Activated CD8-positive, alpha-beta T cell treated with anti-CD3 and anti-CD28 coated beads, Interleukin-2, amount 10 ng/mL, durations not matched to agents 7 days and 5 days (primary cell): ENCODE measurements at places on chromosomes 12 and 14.

DNA sequence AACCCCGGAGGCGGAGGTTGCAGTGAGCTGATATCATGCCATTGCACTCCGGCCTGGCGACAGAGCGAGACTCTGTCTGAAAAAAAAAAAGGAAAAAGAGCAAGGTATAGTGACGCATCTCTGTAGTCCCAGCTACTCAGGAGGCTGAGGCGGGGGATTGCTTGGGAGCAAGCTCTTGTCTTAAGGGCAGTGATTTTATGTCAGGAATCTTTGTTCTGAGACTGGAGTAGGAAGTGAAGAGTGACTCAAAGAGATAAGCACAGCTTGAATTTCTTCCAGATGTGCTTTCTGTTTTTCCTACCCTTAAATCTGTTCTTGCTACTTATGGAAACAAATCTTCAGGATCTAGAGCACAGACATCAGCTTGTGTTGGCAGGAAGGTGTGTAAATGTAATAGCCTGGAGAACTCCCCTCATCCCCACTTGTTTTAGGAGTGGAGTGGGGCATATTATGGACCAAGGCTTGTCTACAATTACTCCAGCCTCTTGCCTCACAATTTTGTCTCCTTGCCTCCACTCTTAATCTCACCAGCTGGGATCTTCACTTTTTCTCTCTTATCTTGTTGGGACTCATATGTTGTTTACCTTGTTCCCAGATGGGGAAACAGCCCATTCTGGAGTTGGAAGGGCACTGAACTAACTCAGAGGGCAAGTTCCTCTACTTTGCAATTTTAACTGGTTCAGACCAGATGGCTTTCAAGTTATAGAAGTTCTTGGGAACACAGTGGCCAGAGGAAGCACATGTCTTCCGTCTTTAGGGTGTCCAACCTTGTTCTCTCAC, 7.5 kb downstream of the TMED2 start:
- DNase-seq: no peak

DNA sequence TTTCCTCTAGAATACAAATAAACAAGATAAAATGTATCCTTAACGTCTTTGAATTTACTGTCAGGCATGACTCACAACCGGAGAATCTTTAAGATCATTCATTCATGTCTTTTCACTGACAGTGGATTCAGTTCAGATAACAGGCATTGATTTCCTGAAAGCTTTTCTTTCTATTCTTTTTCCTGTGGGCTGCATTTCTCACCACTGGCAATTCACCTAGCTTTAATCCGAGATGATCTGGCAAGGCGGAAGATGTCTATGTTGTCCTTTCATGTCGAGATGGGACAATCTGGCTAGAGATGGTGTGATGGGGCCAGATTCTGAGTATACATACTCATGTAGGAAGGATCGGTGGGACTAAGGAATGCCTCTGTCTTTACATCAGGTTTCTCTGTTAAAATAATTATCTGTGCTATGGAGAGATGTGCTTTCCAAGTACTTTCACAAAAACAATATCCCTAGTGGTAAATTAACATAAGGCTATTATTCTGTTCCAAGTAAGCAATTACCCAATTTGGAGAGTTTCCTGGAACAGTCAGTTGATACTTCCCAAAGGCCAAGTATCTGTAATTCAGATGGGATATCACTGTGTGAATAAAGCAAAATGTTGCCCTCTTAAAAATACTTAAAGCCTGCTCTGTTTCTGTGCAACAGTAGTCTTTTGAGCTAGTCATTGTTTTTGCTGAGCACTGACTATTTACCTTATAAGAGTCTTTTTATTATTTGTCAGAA, 17.8 kb downstream of the ACSS3 start:
- no peak for DNase-seq

GRCh38 chr12:111304642-111305071, 64.2 kb downstream of the PHETA1 start:
- DNase-seq: peak; percentile 42

DNA sequence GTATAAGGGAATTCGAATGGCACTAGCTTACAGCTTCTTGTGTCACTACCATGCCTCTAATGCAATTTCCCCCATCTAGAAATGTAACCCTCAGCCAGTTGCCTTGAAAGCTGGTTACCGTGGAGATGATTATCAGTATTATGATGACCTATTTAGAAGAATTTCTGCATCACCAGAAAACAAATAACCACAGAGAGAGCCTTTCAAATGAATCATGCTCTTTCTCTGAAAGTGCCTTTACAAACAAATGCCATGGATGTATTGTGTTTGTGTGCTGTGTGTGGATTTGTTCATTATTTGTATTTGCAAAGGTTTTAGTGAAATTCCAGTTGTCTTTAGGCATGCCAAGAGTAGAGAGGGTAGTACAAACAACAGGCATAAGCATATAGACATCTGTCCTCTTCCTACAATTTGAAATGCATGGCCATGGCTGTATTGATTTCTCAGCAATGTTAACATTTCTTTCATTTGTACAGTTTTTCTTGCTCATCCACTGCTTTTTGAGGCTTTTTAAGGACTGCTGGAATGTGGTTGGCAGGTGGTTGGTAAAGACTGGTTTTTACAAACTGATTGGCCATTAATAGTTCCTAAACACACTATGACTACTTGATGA, 266.5 kb downstream of the PAWR start:
- DNase-seq: no peak

GRCh38 chr12:24530689-24531088, 418.2 kb downstream of the BCAT1 start:
- DNase-seq: no peak

- DNase-seq: no peak
Observed at GRCh38 chr12:52602552-52602951, 1.3 kb upstream of the KRT72 start.

DNA sequence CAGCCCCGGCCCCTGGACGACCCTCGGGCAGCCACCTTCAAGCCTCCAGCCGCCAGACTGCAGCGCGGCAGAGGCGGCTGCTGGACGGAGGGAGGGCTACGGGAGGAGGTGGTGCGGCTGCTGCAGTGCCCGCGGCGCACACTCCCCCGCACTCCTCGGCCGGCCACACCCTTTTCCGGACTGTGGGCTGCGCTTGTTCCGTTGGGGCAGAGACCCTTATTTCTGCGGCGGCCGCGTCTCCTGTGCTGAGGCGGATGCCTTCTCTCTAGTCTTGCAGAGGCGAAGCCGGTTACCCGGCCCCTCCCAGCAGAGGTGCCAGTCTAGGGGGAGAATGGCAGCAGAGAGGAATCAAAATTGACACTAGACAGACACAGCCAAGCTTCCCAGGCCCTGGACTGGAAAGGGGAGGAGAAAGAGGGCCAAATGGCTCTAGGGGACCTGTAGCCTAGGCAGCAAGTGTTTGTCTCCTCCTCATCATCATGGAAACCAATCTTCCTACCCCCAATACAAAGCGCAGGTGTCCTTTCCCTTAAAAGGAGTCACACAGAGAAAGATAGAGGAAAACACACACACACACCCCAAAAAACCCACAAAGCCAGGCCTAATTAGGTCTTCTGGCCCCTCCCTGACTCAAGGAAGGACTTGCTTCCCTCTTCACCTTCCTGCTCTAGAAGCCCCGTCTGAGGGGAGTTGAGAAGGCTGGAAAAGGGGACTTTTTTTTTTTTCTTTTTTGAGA, 1.3 kb downstream of the ESYT1 start:
- peak; percentile 91 for DNase-seq

DNA sequence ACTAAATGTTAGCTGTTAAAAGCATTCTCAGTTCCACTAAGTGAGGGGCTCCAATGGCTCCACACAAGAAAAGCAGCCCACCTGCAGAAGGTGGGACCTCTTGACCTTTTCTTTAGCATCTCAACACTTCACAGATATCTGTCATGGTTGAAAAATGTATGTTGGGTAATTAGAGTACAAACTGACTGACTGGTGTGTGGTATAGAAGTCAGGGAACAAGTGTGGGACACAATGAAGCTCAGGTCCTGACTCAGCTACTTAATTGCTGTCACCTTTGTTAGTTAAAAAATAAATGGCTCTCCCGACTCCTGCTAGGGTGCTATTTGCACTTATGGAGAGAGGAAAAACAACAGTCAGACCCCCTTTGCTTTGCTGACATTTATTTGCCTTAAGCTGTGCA, 299.0 kb downstream of the TTC6 start:
- no peak for DNase-seq

- DNase-seq: no peak
Observed at GRCh38 chr14:37655418-37655817, 60.0 kb downstream of the TTC6 start.

GRCh38 chr12:98998697-98999299, 353.7 kb downstream of the APAF1 start:
- no peak for DNase-seq

- no peak for DNase-seq
Observed at GRCh38 chr14:73394317-73394716, 64.0 kb downstream of the NUMB start.

GRCh38 chr12:59088673-59089072, 168.4 kb upstream of the LRIG3 start:
- DNase-seq: no peak

DNA sequence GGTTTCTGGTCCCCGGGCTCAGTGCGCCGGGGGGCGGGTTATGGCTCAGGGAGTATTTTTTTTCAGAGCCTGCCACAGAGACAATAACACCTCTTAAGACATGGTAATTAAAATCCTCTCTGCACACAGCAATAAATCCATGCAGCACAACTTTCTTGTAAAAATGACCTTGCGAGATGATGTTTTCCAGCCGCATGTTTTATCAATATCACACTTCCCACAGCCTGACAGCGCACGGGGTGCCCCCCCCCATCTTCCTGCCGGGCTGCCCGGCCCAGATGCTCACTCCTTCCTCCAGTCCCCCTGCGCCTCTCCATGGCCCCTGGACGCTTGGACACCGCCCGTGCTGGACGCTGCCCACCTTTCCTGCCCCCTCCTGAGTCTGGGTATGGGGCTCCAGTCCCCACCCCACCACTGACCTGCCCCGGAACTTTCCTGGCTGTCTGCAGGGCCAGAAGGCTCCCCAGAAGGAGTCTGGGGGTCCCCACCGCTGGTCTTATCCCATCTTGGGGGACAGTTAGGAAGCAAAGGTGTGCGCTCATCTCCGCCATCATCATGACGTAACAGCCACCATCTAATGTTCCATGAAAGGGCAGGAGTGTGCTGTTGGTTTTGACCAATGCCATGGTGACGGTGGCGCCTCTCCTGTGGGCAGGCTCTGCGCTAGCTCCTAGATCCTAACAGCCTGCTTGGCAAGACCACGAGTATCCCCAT, 182.9 kb downstream of the KIF26A start:
- no peak for DNase-seq

- DNase-seq: no peak
Observed at GRCh38 chr14:32738206-32738871, 200.3 kb upstream of the NPAS3 start.

DNA sequence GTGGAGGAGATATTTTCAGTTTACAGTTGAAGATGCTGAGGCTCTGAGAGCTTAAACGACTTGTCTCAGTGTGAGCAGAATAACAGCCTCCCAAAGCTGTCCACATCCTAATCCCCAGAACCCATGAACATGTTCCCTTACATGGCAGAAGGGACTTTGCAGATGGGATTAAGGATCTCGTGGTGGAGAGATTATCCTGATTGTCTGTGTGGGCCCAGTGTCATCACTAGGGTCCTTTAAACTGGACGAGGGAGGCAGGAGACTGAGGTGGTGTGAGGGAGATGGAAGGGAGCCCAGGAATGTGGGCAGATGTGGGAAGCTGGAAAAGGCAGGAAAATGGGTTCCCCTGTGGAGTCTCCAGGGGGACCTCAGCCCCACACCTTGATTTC, 9.6 kb upstream of the KRT80 start:
- DNase-seq: no peak

DNA sequence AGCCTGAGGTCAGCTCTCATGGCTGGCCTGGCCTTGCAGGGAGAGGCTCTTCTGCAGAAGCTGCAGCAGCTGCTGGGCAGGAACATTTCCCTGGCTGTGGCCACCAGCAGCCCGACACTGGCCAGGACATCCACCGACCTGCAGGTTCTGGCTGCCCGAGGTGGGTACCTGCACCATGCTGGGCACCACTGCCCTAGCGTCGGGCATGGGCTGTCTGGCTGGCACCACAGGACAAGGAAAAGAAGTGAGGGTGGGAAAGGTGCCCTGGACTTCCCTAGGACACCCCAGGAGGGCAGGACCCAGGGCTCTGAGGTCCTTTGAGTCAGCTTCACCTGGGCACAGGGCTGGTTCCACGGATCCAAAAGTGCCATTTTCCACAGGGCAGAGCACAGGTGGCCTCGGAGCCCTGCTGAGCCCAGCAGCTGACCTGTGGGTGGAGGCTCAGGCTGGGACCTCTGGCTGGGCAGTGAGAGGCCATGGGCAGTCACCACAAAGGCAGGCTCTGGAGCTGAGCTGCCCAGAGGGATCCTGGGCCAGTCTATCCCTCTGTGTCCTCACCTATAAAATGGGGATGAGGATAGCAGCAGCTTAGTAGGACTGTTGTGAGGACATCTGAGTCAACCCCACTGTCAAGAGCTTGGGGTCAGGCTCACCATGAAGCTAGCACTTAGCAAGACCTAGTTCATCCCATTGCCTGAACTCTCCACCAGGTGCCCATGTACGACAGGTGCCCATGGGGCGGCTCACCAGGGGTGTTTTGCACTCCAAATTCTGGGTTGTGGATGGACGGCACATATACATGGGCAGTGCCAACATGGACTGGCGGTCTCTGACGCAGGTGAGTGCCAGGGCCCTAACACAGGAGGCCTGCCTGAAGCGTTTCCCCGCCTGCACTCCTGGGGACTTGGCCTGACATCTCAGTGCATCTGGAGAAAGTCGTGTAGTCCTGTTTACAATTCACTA, 4.9 kb downstream of the PLD4 start:
- no peak for DNase-seq

- DNase-seq: no peak
Observed at GRCh38 chr12:19390051-19390598, 49.2 kb upstream of the AEBP2 start.

DNA sequence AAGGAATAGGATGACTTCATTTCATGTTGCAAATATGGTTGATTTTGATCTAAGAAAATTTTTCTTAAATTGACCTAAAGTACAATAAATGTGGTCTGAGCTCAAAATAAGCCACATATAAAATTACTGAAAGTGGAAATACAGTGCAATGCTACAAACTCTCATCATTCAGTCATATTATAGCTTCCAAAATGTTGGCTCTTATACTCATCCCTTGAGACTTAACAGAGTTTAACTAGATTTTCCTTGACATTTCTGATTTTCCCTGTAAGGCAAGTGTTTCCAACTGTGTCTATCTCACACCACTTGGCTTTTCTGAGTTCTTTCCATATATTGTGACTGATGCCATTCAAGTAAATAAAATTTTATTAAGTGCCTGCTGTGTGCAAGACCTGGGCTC, 123.7 kb upstream of the NTF3 start:
- DNase-seq: no peak

- no peak for DNase-seq
Observed at GRCh38 chr12:11896417-11896929, 174.3 kb upstream of the BCL2L14 start.
